Spleen (tissue), 13 donors: ENCODE measurements at places on chromosomes 5 and 9.

DNA sequence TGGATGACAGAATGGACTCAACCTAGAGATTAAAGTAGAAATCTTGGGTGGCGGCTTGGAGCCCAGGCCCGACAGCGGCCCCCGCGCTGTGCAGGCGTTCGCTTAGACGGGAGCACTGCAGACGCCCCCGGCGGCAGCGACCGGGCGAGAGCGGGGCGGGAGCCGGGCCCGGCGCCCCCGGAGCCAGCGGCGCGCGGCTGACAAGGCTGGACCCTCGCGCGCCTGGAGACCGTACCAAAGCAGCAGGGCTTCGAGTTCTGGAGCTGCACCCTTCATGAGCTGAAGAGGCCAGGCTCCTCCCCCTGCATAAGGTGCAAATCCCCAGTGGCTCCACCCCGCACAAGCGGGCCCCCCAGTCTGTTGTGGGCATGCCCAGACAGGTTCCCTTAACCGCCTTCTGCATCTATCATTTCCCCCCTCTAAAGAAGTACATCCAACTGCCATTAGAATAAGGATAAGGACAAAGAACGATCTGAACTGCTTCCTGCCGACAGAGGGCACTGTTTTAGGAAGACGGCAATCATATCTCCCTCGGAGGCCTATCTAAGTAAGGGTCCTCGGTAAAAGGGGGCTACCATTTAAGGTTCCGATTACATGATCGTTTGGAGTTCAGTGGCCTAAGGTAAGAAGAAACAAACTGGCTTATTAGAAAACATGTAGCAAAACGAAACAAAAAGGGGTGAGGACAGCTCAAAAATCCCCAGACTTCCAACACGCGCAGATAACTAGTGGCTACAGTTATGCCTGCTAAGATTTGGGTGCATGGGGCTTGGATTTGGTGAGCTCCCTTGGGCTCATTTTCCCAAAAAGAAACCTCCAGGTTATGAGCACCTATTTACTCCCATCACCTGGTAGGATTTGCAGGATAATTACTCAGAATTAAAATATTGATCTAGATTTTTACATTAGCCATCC lies 66.3 kb downstream of the RGMB start:
- H3K27ac ChIP-seq: no peak overlapping the region
- DNase-seq: peak; percentile 68
- peak overlapping the region; percentile 31 for H3K4me3 ChIP-seq
- H3K4me1 ChIP-seq: no peaks in the 10 kb centered on the region

DNA sequence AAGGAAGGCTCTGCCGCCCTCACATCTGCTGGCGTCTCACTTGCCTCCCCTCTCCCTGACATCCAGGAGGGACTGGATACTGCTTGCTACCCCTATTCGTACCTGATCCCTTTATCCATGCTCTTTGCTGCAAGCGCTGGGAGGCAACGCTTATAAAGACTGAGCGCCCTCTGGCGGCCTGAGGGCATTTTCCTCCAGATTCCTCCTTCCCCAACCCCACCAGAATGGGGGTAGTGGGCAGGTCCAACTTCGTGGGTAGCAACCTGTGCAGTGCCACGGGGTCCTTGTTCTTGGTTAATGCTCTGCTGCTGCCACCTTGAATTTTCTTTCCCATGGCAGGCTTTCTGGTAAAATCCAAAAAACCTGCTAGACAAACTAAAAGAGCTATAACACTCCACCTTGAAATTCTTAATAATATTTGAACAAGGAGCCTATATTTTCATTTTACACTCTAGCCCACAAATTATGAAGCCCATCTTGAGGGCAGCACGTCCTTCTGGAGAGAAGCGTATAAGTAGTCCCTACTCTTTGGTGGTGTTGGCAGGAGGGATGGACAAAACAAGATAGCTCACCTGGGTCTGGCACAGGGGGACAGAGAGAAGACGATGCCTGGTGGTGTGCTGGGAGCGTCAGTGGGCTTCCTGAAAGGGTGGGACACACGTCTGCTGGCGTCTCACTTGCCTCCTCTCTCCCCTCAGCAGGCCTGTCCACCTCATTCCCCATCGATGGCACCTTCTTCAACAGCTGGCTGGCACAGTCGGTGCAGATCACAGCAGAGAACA lies 52.5 kb downstream of the JADE2 start:
- no peak overlapping the region for H3K4me3 ChIP-seq
- no peaks in the 10 kb centered on the region for H3K27me3 ChIP-seq
- H3K36me3 ChIP-seq: peaks cover 76% of the 10 kb centered on the region
- DNase-seq: peak; percentile 93
- peak overlapping the region; percentile 21 for H3K27ac ChIP-seq

GRCh38 chr5:71923755-71924154 lies 183.5 kb upstream of the MAP1B start:
- no peaks in the 10 kb centered on the region for H3K4me1 ChIP-seq
- DNase-seq: no peak
- H3K27ac ChIP-seq: no peak overlapping the region
- no peaks in the 10 kb centered on the region for H3K27me3 ChIP-seq
- no peaks in the 10 kb centered on the region for H3K36me3 ChIP-seq

- H3K4me1 ChIP-seq: no peaks in the 10 kb centered on the region
- no peak for DNase-seq
- no peak overlapping the region for H3K27ac ChIP-seq
- H3K27me3 ChIP-seq: no peaks in the 10 kb centered on the region
Observed at GRCh38 chr5:148541054-148541835, 113.1 kb downstream of the HTR4 start.

GRCh38 chr9:34375901-34376595 lies 650 bp downstream of the MYORG start:
- H3K27me3 ChIP-seq: no peaks in the 10 kb centered on the region
- no peaks in the 10 kb centered on the region for H3K36me3 ChIP-seq
- peak; percentile 91 for DNase-seq
- H3K27ac ChIP-seq: peak overlapping the region; percentile 78
- peaks cover 27% of the 10 kb centered on the region for H3K4me1 ChIP-seq

GRCh38 chr9:131707733-131708157 lies 32.1 kb downstream of the RAPGEF1 start:
- no peaks in the 10 kb centered on the region for H3K36me3 ChIP-seq
- H3K4me1 ChIP-seq: peaks cover 100% of the 10 kb centered on the region
- H3K27me3 ChIP-seq: no peaks in the 10 kb centered on the region
- no peak for DNase-seq
- peak overlapping the region; percentile 80 for H3K27ac ChIP-seq
